ENCODE measurements at places on chromosomes 2 and 18. TPM values are rescaled to one million over a fixed set of nuclear protein-coding genes. Genes with fewer than 3 reads are reported as not detected.

DNA sequence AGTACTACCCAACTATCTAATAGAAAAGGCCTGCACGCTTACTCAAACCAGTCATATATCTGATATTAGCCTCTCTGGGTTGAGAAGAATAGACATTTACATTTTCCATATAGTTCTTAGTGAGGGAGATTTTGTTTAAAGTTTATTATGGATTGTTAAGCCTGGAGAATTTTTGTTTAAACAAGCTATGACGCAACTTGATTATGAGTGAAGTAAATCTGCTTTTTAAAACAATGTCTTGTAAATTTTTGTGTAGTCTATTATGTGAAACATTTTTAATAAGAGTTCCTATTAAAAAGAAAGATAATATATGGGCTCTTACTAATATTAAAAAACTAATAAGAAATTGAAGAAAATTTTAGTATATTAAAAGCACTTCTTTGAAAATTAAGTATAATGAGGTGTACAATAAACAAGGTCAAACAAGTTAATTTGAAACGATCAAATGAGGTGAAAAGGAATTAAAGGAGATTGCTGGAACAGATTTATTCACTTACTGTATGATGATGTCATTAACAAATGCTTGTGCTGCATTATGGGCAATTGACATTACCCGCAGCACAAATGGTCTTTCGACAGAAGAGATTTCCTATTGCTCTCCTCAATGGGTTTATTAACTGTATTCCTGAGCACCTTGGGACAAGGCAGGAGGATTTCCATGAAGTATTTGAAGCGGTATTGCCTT is 229.2 kb upstream of the SMIM21 start:
- no peak for DNase-seq

DNA sequence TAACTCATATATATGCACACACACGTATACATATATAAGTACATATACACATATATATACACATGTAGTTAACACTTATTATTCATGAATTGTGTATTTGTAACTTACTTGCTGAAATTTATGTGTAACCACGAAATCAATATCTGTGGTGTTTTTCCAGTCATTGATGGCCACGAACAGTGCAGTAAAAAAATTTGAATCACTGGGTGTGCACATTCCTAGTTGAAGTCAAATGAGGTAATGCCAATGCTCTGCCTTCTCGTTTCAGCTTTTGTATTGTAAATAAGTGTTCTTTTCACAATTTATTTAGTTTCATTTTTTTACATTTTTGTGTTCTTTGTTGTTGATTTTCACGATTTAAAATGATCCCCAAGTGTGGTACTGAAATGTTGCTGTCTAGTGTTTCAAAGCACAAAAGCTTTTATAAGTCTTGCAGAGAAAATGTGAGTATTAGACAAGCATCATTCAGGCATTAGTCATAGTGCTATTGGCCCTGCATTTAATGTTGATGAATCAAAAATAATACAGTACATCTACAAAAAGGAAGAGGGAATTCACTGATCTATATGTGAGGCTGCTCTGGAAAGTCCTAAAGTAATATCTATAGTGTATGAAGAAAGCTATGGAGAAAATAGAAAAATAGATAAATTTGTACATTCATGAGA is 419.0 kb downstream of the DSC3 start:
- no peak for DNase-seq

GRCh38 chr18:23864624-23865023 is 149.9 kb upstream of the TTC39C start:
- no peak for DNase-seq

DNA sequence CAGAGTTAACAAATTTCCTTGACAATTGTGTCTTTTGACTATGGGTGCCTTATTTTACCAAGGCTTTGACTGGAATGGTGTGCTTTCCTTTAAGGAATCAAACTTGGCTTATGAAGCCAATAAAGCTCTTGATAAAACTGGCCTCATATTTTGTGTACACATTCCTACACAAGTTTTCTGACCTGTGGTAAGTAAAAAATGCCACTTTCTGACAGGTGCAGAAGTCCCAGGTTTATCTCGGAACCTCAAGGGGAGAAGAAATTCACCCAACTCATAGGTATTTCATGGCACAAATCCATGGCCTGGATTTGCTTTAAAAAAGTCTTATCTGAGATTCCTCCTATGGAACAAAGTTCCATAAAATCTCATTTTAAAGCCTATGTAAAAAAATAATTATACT is 880.6 kb upstream of the LRATD1 start:
- no peak for DNase-seq

- peak; percentile 51 for DNase-seq
Measured at GRCh38 chr18:2971741-2972552, 41.0 kb downstream of the LPIN2 start.

- DNase-seq, result no peak
Measured at GRCh38 chr2:161391737-161392506, 24.2 kb upstream of the TBR1 start.

GRCh38 chr2:108048752-108049151 is 62.4 kb downstream of the SLC5A7 start:
- DNase-seq, result no peak

- no peak for DNase-seq
Measured at GRCh38 chr2:237869343-237870102, 10.1 kb downstream of the RAMP1 start.

DNA sequence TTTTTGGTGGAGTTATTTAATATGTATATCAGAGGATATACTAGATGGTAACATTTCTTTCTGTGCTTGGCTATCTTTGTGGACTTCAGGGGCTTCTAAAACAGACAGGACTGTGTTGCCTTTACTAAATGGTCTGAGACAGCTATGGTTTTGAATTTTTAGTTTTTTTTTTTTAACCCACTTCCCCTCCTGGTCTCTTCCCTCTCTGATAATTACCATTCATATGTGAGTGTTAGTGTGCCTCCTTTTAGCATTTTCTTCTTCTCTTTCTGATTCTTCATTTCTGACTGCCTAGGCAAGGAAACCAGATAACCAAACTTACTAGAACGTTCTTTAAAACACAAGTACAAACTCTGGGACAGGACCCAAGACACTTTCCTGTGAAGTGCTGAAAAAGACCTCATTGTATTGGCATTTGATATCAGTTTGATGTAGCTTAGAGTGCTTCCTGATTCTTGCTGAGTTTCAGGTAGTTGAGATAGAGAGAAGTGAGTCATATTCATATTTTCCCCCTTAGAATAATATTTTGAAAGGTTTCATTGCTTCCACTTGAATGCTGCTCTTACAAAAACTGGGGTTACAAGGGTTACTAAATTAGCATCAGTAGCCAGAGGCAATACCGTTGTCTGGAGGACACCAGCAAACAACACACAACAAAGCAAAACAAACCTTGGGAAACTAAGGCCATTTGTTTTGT is 52.7 kb downstream of the SMAD4 start:
- no peak for DNase-seq

DNA sequence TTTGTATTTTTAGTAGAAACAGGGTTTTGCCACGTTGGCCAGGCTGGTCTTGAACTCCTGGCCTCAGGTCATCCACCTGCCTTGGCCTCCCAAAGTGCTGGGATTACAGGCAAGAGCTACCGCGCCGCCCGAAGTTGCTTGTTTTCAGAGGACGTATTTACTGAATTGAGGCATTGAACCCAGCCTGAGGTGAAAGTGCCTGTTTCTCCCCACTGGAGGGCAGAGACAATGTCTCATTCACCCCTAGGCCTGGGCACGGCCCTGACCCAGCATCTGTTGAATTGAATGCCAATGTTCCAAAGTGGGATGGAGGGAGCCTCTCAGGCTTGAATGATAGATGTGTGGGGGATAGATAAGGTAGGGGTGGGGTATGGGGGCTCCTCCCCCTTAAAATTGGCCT is 4.5 kb upstream of the TMBIM1 start:
- DNase-seq, result no peak

DNA sequence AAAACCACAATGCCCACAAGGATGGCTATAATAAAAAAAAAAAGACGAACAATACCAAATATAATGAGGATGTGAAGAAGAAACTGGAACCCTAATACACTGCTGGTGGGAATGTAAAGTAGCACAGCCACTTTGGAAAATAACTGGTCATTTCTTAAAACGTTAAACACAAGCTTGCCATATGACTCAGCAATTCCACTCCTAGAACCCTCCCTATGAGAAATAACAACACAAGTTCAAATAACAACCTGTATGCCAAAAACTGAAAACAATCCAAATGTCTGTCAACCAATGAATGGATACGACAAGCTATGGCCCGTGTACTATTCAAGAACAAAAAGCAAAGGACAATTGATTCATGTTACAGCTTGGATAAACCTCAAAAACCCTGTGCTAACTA is 7.0 kb upstream of the ALPK2 start:
- no peak for DNase-seq

Gene SH3BP4
- 54.0 TPM for total RNA-seq

Gene CABYR
- not detected for total RNA-seq
